ENCODE measurements at places on chromosomes 16 and 17.

GRCh38 chr17:811051-811784 lies 29.1 kb downstream of the MRM3 start:
- no peak for DNase-seq

GRCh38 chr17:2214929-2215615 lies 88.5 kb downstream of the SMG6 start:
- DNase-seq, result peak; percentile 12

GRCh38 chr16:14496786-14497185 lies 133.3 kb downstream of the PARN start:
- no peak for DNase-seq

DNA sequence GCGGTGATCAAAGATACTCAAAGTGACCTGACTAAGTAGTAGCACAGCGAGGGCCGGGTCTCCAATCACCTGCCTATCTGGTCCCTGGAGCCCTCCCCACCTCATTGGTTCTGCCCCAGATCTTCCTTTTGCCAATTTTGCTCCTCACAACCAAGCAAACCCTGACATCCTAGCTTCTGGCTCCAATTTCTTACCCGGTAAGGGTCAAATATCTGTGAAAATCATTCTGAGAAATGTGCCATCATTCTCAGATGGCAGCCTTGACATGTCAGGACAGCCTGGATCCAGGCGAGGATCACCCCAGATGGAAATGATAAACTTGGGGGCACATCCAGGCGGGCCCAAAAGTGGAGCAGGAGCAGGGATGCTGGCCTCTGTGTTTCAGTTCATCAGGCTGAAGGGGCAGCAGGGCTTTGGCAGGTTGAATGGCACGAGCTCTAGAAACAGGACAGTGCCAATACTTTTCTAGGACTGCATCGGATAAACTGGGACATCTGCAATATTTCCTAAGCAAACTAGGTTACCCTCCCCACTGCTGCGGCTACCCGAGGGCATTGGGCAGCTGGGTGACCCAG lies 83.9 kb downstream of the SHISA6 start:
- no peak for DNase-seq

GRCh38 chr16:90008708-90009145 lies 10.5 kb downstream of the DBNDD1 start:
- peak; percentile 65 for DNase-seq

GRCh38 chr17:80110927-80111701 lies 9.7 kb downstream of the GAA start:
- no peak for DNase-seq

GRCh38 chr16:50326264-50326663 lies 42.5 kb downstream of the BRD7 start:
- DNase-seq, result no peak

DNA sequence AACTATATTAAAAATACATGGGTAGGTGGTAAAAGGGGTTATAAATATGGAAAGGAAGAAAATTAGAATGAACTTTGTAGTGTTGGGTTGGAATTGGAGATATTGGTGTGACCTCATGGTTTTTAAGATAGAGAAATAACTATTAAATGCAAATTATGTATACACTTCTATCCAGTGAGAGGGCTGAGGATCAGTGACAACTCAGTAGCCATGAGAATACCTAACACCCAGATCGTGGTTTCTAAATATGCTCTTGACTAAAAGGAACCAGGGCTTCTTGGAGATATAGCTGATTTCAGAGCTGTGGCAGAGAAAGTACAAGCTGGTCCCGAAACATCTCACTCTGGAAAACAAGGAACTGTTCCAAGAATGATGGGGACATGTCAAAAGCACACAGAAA lies 44.4 kb downstream of the SLC6A4 start:
- no peak for DNase-seq

DNA sequence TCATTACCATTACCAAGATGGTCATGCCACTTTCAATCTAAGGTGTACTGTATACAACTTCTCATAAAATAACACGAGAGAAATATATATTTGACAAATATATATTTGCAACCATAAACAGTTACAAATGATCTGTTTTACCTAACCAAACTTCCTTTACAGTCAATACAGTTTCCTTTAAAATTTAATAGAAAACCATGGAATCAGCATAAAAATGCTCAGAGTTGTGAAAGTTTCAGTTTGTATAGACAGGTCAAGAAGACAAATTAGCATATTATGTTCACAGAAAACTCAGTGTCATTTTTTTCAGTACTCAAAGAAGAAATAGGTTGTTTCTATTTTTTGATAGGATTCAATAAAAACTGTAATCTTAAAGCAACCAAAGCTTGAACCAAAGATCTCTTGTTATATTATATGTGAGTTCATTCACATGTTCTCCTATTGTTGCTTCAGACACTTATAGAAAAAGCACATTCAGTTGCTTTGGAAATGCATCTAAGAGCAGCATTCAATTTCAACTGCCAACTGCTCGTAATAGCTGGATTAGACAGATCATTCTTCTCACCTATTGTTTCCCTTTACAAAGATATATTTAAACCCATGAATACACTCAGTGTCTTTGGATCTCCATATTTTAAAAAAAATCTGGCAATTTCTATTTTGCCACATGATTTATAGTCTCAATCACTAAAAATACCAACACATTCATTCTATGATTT lies 15.1 kb downstream of the SSH2 start:
- no peak for DNase-seq

- peak; percentile 10 for DNase-seq
These were observed 2.8 kb downstream of the USP22 start for GRCh38 chr17:21039839-21040575.

- DNase-seq, result no peak
These were observed 71.9 kb upstream of the GAS7 start for GRCh38 chr17:10270258-10270657.

DNA sequence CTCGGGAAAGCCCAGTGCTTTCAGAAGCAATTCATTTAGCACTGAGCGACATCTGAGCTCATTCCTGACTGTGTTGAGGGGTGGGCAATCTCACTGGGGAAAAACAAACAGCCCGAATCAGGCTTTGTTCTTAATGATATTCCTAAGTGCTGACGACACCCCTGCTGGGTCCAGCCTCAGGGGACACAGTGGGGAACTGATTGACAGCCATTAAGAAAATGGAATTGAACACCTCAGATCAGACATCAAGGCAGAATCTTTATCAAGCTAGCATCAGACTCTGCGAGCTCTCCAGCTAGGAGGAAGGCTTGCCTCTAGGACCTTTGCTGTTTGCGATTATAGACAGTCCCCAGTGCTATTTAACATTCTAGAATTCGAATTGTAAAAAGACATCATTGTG lies 22.5 kb upstream of the LYRM9 start:
- no peak for DNase-seq

- no peak for DNase-seq
These were observed 5.6 kb upstream of the MTSS2 start for GRCh38 chr16:70691223-70692129.

DNA sequence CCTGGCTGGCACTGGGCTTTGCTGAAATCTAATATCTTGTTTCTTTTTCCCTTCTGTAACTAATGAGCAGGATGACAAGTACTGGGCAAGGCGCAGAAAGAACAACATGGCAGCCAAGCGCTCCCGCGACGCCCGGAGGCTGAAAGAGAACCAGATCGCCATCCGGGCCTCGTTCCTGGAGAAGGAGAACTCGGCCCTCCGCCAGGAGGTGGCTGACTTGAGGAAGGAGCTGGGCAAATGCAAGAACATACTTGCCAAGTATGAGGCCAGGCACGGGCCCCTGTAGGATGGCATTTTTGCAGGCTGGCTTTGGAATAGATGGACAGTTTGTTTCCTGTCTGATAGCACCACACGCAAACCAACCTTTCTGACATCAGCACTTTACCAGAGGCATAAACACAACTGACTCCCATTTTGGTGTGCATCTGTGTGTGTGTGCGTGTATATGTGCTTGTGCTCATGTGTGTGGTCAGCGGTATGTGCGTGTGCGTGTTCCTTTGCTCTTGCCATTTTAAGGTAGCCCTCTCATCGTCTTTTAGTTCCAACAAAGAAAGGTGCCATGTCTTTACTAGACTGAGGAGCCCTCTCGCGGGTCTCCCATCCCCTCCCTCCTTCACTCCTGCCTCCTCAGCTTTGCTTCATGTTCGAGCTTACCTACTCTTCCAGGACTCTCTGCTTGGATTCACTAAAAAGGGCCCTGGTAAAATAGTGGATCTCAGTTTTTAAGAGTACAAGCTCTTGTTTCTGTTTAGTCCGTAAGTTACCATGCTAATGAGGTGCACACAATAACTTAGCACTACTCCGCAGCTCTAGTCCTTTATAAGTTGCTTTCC lies 56.0 kb downstream of the HLF start:
- no peak for DNase-seq

- no peak for DNase-seq
These were observed 44.9 kb downstream of the MEOX1 start for GRCh38 chr17:43616852-43617251.

- no peak for DNase-seq
These were observed 1.4 kb upstream of the ST6GALNAC1 start for GRCh38 chr17:76644995-76645394.

DNA sequence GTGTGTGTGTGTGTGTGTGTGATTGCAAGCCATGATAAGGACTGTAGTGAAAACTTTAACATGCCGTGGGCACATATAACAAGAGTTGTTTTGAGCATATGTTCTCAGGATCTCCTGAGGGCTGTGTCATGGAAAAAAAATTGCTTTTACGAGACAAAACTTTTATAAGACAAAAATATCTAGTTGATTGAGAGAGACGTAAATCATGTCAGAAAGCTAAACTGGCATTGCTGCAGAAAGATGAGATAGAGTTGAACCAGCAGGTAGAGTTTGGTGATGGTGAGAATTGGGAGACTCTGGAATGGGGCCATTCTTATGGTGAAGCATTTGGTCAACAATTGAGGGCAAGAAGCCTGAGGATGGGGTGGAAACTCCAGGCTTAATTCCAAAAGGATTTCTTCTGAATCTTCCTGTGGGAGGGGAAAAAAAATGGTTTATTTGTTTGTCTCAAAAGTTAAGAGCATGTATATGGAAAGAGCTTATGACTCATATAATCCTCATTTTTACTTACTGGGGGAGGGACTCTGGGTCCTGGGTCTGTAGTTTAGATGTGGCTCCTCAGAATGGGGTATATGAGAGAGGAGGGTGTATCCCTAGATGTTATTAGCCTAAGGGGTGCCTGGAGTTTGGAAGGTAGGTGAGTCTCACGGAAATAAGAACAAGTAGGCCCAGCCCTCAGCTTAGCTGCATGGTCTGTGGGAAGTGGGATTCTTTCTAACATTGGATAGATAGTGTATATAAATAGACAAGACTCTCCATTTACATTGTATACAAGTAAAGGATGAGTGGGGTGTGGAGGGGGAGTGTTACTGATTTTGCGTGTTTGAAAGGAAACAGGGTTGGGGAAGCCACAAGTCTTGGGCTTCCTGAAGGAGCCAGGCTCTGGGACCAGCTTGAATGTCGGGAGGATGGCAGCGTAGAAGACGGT lies 7.1 kb downstream of the MINK1 start:
- DNase-seq, result no peak

- DNase-seq, result no peak
These were observed 3.2 kb downstream of the FCSK start for GRCh38 chr16:70457446-70458166.

DNA sequence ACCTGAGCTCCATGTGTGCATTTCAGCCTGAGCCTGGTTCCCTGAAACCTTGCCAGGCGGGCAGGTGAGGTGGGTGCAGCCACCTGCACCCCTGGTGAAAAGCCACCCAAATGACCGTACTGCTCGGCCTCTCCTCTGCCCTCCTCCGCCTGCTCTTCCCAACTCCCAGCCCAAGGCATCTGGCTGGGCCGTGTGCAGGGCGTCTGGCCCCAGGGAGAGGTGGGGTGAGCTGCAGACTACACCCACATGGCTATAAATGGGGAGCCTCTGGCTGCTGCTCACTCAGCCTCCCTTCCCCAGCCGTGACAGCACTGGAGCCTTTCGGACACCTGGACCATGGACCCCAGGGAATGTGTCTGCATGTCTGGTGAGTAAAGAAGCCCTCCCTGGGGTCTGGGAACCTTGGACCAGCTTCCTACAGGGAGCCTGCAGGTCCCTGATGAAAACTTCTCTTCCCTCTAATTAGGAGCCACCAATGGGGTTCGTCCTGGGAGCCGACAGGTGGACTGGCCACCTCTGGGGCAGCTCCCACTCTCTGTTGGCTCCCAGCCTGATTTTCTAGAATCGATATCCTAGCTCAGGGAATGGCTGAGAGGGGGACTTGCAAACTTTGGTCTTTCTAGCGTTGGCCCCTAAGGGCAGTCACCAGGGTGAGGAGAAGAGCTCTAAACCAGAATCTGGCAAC lies at the start of gene MT4:
Gene MT4, plus strand, starts transcription at position 281 of the 685 bp plus-strand sequence. Its CDS starts 56 bp downstream, at position 337.
- DNase-seq, result no peak

Measured in activated CD4-positive, alpha-beta T cell treated with anti-CD3 and anti-CD28 coated beads, Interleukin-2, amount 50 U/mL, for 4 hours (primary cell).